ENCODE measurements at places on chromosomes 16 and 17.

DNA sequence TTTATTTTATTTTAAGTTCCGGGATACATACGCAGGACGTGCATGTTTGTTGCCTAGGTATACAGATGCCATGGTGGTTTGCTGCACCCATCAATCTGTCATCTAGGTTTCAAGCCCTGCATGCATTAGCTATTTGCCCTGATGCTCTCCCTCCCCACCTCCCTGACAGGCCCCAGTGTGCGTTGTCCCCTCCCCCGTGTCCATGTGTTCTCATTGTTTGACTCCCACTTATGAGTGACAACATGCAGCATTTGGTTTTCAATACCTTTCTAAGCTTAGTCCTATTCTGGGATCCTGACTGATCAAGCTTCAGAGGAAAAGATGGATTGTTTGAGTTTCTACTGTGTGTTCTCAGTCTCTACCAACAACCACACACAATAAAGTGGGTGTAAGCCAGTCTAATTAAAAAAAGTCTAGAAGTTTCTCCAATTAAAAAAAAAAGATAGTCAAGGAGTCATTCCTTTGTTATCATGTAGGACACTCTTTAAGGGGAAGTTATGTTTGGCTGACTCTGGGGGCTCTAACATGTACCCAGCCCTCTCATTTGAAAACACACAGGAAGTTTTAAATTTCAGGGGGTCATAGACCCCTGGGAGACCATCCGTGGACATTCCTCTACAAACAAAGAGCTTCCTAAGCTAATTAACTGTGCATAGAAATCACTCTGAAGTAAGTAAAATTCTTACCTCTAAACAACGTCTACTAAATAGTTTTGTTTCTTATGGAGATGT, 66.3 kb upstream of the ADAMTS18 start:
- DNase-seq: no peak

- DNase-seq: no peak
Measured at GRCh38 chr16:46688101-46688653, 801 bp downstream of the VPS35 start.

- DNase-seq: no peak
Measured at GRCh38 chr17:65557349-65558310, 3.8 kb downstream of the AXIN2 start.

DNA sequence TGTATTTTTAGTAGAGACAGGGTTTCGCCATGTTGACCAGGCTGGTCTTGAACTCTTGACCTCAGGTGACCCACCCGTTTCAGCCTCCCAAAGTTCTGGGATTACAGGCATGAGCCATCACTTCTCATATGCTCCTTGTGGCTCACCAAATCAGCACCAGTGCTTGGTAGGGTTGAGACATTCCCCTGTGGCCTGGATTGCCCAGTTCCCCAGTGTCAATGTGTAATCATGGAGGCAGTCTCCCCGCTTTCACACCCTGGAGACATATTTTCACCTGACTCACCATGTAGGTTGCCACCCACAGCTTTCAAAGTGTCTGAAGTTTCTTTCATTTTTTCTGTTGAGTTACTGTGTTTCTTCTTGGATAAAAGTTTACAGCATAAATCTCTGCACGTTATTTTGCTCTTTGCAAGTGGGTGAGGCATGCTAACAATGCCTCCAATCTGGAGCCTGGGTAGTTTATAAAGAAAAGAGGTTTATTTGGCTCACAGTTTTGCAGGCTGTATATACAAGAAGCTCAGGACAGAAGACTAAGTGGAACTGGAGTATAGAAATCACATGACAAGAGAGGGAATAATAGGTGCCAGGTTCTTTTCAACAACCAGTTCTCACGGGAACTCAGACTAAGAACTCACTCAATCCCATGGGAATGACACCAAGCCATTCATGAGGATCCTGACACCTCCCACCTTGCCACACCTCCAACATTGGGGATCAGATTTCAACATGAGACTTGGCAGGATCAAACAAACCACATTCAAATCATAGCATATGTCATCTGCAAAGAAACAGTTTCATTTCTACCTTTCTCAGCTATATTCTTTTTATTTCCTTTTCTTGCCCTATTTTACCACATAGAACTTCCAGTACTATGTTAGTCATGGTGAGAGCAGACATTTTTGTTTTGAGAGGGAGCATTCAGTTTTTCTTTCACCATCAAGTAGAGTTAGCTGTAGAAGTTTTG, 113.2 kb downstream of the PHKB start:
- no peak for DNase-seq

DNA sequence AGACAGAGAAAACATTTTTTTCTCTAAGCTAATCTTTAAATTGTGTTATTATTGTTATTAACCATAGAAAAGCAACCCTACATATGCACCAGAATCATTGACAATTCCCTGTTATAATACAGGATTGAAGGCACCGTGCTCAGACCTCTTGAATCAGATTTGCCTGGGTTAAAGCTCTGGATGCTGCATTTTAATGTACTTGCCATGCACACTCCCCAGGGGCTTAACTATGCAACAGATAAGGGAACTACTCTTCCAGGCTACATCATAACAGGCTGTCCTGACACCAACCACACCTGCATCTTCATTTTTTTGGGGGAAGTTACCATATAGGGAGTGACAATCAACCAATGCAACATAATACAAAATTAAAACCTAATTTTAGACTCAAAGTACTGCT, 1187.6 kb upstream of the CDH8 start:
- DNase-seq: no peak
